ENCODE measurements at places on chromosomes 12 and 14.

- no peak for DNase-seq
These were observed 135.0 kb upstream of the HIF1A start for GRCh38 chr14:61560323-61560722.

GRCh38 chr12:10889226-10889625 lies 5.2 kb upstream of the PRH1 start:
- no peak for DNase-seq

GRCh38 chr12:75172611-75173010 lies 37.0 kb downstream of the KCNC2 start:
- no peak for DNase-seq

- DNase-seq, result no peak
These were observed 28.4 kb upstream of the NEDD1 start for GRCh38 chr12:96878704-96879103.

GRCh38 chr14:57785058-57785457 lies 80.8 kb downstream of the SLC35F4 start:
- no peak for DNase-seq

GRCh38 chr14:69114763-69115162 lies 38.2 kb downstream of the DCAF5 start:
- DNase-seq, result no peak

DNA sequence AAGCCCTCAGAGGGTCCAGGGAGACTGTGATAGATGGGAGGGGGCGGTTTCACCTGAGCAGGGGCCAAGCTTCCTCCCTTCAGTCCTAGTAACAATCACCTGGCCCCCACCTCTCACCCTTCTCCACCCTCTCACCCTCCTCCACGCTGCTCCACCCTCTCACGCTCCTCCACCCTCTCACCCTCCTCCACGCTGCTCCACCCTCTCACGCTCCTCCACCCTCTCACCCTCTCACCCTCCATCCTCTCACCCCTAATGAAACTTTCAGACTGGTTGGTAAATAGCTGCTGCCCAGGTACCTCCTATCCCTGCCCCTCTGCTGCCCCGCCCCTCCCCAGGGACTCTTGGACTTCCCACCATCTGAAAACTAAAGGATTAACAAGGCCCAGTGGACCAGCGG lies 34.2 kb downstream of the NGB start:
- DNase-seq, result no peak

- no peak for DNase-seq
These were observed 4.1 kb downstream of the KRT85 start for GRCh38 chr12:52363111-52363679.

DNA sequence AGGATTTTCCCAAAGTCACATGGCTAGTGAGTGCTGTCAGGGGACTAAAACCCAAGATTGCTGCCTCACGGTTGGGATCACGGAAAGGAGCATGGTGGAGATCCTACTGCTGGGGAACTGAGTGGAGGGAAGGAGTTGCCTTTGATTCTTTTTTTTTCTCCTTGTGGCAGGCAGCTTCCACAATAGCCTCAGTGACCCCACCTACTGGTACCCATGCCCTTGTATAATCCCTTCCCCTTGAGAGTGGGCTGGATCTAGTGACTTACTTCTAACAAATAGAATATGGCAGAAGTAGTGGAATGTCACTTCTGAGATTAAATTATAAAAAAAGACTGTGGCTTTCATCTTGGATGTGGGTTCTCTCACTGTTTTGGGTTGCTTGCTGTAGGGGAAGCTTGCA lies 135.7 kb downstream of the DICER1 start:
- no peak for DNase-seq

DNA sequence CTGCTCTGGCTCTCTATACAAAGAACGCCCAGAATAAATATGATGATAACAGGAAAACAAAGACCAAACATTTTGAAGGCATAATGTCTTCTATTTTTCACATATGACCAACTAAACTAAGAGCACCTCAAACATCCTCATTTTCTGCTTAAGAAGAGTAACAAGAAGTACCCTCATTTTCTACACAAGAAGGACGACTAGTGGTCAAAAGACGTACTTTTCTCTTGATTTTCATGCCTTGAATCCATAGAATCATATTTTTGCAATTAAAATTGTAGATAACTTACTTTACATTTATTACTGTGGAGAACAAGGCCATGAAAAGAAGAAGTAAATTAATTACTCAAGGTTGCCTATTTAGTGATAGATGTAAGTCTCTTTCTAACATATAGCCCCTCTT lies 358.6 kb downstream of the DUSP6 start:
- DNase-seq, result no peak

- DNase-seq, result no peak
These were observed 294.1 kb upstream of the FLRT2 start for GRCh38 chr14:85235868-85236267.

GRCh38 chr12:110245369-110245772 lies 35.7 kb upstream of the ATP2A2 start:
- peak; percentile 37 for DNase-seq

GRCh38 chr12:68102163-68102562 lies 57.4 kb downstream of the IFNG start:
- no peak for DNase-seq

DNA sequence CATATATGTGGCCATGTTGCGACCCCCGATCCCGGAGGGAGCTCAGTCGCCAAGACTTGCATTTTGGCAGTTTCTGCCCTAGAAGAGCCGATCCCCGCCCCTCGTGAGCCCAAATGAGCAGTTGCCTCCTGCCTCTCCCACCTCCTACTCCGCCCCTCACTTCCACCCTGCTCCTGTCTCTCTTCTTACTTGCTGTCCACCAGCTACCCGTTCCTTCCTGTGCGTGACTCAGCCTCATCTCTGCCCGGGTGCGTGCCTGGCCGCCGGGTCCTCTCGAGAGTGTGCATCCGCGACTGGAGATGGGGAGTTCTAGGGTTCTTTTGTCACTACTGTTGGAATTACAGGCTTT lies 585 bp downstream of the GPATCH2L start:
- peak; percentile 58 for DNase-seq
